ENCODE measurements at places on chromosomes 3 and 15. TPM values are rescaled to one million over a fixed set of nuclear protein-coding genes. Genes with fewer than 3 reads are reported as not detected.
A peak's percentile ranks its signal among the peaks of the same experiment; 100 is the strongest.

DNA sequence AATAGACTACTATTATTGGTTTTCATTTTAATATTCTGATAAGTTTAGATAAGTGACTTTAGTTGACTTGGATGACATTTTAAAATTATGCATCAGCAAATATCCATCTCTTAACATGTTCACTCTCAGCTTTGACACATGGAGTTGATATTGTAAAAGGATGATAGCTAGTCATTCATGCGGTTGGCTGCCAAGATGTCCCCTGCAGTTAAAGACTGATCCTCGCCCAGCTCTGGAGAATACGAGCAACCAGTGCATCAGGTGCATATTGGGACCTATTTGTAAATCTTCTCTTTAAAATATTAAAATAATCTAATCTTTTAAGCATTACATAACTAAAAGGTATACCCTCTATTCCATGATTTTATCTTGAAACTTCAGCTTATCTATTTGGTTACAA lies 41.9 kb downstream of the EPHB1 start:
- no peaks in the 10 kb centered on the region for H3K27me3 ChIP-seq
- no peak for DNase-seq
- H3K27ac ChIP-seq = no peak overlapping the region
- no peaks in the 10 kb centered on the region for H3K4me1 ChIP-seq

DNA sequence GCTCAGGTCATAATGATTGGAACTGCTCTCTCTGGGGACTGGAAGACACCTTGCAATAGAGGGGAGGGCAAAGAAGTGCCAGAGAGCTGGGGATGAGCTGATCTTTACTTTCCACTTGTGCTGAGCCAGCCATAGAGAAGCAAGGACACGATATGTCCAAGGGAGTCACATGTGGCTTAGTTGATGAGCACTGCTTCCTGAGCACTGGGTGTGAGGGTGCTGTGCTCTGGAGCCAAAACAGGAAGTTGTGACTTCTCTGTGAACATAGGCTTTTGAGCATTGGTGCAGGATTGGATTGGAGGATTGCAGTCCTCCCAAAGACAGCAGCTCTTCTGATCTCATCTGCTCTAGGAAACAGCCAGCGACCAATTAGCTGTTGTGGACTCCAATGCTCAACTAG lies 6.7 kb downstream of the PARP14 start:
- no peak for DNase-seq
- peaks cover 5% of the 10 kb centered on the region for H3K4me1 ChIP-seq
- H3K27ac ChIP-seq = no peak overlapping the region
- H3K27me3 ChIP-seq = no peaks in the 10 kb centered on the region
- no peak overlapping the region for H3K4me3 ChIP-seq

- no peak overlapping the region for H3K27ac ChIP-seq
- DNase-seq = peak; percentile 84
- no peaks in the 10 kb centered on the region for H3K36me3 ChIP-seq
- H3K27me3 ChIP-seq = peaks cover 5% of the 10 kb centered on the region
- H3K4me1 ChIP-seq = no peaks in the 10 kb centered on the region
- no peak overlapping the region for H3K4me3 ChIP-seq
Measured at GRCh38 chr3:10753964-10754363, 62.1 kb upstream of the SLC6A11 start.

DNA sequence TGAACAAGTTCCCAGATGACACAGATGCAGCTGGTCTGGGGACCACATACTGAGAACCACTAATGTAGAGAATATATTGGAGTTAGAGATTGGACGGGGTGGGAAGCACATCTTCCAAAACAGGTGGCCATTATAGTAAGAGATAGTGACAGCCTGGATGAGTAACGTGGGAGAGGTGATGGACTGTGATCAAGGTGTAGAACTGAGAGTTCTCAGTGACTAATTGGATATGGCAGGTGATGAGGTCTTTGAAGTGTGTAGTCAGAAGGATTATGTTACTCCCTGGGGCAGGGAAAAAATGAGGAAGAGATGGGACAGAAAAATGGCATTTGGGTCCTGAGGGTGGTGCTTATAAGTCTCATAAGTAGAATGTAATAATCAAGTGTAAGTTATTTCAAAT lies 66.6 kb downstream of the KCNMB2 start:
- no peaks in the 10 kb centered on the region for H3K27me3 ChIP-seq
- no peak overlapping the region for H3K4me3 ChIP-seq
- H3K27ac ChIP-seq = no peak overlapping the region
- no peaks in the 10 kb centered on the region for H3K36me3 ChIP-seq
- H3K4me1 ChIP-seq = no peaks in the 10 kb centered on the region

- peaks cover 8% of the 10 kb centered on the region for H3K4me1 ChIP-seq
- DNase-seq = no peak
- no peaks in the 10 kb centered on the region for H3K36me3 ChIP-seq
- H3K27ac ChIP-seq = no peak overlapping the region
- no peak overlapping the region for H3K4me3 ChIP-seq
- H3K27me3 ChIP-seq = no peaks in the 10 kb centered on the region
Measured at GRCh38 chr3:53075743-53076140, 29.9 kb upstream of the SFMBT1 start.

DNA sequence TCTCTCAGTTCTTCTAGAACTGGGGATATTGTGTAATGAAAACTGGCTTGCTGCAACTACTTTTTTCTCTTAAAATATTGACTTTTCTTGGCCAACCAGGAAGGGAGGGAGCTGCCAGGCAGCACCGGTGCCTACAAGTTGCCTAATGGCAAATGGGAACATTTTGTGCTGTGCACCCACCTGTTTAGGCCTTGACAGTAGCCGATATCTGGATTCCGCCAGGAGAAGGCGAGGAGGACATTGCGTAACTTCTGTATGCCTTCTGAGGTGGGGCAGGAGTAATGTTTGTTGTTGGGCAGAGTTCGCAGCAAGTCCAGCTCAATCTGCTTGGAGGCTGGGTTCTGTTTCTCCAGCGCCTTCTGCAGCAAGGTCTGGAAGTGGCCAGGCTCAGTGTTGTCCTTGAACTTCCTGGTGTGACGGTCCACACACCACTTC lies 64.9 kb downstream of the TBC1D2B start:
- H3K36me3 ChIP-seq = no peaks in the 10 kb centered on the region
- no peaks in the 10 kb centered on the region for H3K27me3 ChIP-seq
- no peak overlapping the region for H3K4me3 ChIP-seq
- DNase-seq = peak; percentile 80
- peak overlapping the region; percentile 78 for H3K27ac ChIP-seq

- no peak overlapping the region for H3K4me3 ChIP-seq
- no peaks in the 10 kb centered on the region for H3K36me3 ChIP-seq
- no peak overlapping the region for H3K27ac ChIP-seq
- no peaks in the 10 kb centered on the region for H3K27me3 ChIP-seq
Measured at GRCh38 chr3:83189634-83190033, 1428.2 kb upstream of the GBE1 start.

GRCh38 chr3:9441501-9442221 lies 44.2 kb downstream of the SETD5 start:
- H3K4me3 ChIP-seq = no peak overlapping the region
- H3K36me3 ChIP-seq = peaks cover 6% of the 10 kb centered on the region
- H3K4me1 ChIP-seq = no peaks in the 10 kb centered on the region
- no peak overlapping the region for H3K27ac ChIP-seq
- no peak for DNase-seq

DNA sequence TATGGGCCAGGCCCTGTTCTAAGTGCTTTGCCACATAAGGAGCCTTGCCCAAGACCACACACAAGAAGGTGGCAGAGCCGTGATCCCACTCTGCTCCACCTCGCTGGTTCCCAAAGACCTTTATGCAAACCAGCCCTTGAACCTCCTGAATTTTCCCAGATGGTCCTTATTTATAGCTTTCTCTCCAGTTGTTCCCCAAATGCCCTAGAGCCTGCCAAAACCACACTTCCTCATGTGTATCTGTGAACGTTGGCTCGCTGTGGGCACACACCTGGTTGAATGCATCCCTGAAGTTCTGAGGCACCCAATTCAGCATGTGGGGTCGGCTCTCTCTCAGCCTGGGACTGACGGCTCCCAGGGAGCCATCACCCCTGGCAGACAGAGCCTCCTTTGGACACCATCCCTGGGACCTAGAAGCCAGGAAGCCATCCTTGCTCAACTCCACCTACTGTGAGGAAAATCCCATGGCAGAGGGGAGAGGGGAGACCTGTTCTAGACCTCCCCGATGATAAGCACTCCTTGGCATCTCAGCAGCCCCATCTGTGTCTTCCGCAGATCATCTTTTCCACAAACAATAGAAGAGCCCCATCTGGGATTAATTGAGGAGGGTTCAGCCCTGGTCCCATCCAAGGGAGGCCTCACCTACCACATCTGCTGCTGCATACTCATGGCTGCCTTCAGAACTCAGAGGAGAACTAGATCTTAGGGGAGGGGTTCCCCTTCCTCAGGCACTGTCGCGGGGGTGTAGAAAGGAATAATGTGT lies 42.3 kb upstream of the LIMD1 start:
- DNase-seq = no peak
- H3K4me1 ChIP-seq = peaks cover 32% of the 10 kb centered on the region
- peak overlapping the region; percentile 58 for H3K27ac ChIP-seq
- no peaks in the 10 kb centered on the region for H3K27me3 ChIP-seq

- DNase-seq = no peak
- H3K36me3 ChIP-seq = no peaks in the 10 kb centered on the region
- H3K4me3 ChIP-seq = no peak overlapping the region
Measured at GRCh38 chr15:48625126-48625525, 20.4 kb downstream of the FBN1 start.

DNA sequence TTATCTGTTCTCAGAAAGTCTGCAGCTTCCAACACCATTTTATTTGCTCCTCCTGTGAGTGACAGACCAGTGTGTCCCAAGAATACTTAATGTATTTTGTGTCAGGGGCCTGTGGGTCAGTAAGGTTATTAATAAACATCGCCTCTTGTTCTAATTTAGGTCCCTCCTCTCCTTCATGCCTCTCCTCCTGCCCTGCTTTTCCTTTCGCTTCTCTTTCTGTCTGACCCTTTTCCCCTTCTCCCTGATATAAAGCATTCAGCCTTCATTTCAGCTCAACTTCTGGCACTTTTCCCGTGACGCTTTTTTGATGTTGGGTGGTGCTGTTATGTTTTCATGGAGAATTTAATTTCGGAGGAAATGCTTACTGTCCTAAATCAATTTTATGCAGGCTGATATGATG lies 29.7 kb upstream of the NR2F2 start:
- H3K4me3 ChIP-seq = no peak overlapping the region
- H3K27ac ChIP-seq = no peak overlapping the region
- H3K4me1 ChIP-seq = no peaks in the 10 kb centered on the region
- no peaks in the 10 kb centered on the region for H3K27me3 ChIP-seq
- H3K36me3 ChIP-seq = no peaks in the 10 kb centered on the region

GRCh38 chr15:67774626-67775025 lies 50.7 kb upstream of the SKOR1 start:
- H3K27ac ChIP-seq = no peak overlapping the region
- H3K27me3 ChIP-seq = no peaks in the 10 kb centered on the region
- H3K36me3 ChIP-seq = no peaks in the 10 kb centered on the region

GRCh38 chr3:156479604-156480003 lies 75.3 kb downstream of the SSR3 start:
- no peak overlapping the region for H3K4me3 ChIP-seq
- DNase-seq = no peak
- no peaks in the 10 kb centered on the region for H3K4me1 ChIP-seq
- H3K27ac ChIP-seq = no peak overlapping the region

GRCh38 chr15:80996247-80996646 lies 4.5 kb upstream of the TLNRD1 start:
- no peak for DNase-seq
- H3K27ac ChIP-seq = no peak overlapping the region
- no peaks in the 10 kb centered on the region for H3K4me1 ChIP-seq
- H3K36me3 ChIP-seq = no peaks in the 10 kb centered on the region
- H3K4me3 ChIP-seq = no peak overlapping the region
- no peaks in the 10 kb centered on the region for H3K27me3 ChIP-seq

GRCh38 chr15:78048628-78048920 lies 28.9 kb downstream of the TBC1D2B start:
- no peak for DNase-seq
- H3K27me3 ChIP-seq = no peaks in the 10 kb centered on the region
- H3K27ac ChIP-seq = peak overlapping the region; percentile 88
- no peaks in the 10 kb centered on the region for H3K36me3 ChIP-seq

- H3K36me3 ChIP-seq = no peaks in the 10 kb centered on the region
- no peak overlapping the region for H3K27ac ChIP-seq
- H3K4me3 ChIP-seq = no peak overlapping the region
- no peaks in the 10 kb centered on the region for H3K27me3 ChIP-seq
- no peak for DNase-seq
Measured at GRCh38 chr15:55710286-55710685, 32.7 kb downstream of the PRTG start.

GRCh38 chr3:128327606-128328031 lies 139.1 kb downstream of the DNAJB8 start:
- H3K27me3 ChIP-seq = no peaks in the 10 kb centered on the region
- no peak overlapping the region for H3K27ac ChIP-seq
- no peak overlapping the region for H3K4me3 ChIP-seq
- peaks cover 24% of the 10 kb centered on the region for H3K4me1 ChIP-seq
- H3K36me3 ChIP-seq = no peaks in the 10 kb centered on the region

DNA sequence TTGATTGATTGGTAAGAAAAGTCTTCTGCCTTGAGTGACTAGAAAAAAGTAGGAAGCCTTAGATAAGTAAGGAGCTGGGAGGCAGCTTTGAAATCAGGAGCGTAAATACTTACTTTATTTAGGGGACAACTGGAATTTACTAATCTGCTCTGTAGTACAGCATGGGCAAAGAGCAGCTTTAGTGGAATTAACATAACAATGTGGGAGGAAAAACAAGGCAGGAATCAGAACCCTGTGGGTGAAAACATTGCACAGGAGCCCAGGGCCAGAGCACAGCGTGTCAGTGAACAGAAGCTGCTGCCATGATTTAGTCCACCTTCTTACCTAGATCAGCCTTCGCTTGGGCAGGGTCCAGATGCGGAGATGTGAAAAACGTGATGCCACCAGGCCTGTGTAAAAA lies 14.6 kb downstream of the FMN1 start:
- H3K4me3 ChIP-seq = no peak overlapping the region
- no peak overlapping the region for H3K27ac ChIP-seq
- no peaks in the 10 kb centered on the region for H3K27me3 ChIP-seq

DNA sequence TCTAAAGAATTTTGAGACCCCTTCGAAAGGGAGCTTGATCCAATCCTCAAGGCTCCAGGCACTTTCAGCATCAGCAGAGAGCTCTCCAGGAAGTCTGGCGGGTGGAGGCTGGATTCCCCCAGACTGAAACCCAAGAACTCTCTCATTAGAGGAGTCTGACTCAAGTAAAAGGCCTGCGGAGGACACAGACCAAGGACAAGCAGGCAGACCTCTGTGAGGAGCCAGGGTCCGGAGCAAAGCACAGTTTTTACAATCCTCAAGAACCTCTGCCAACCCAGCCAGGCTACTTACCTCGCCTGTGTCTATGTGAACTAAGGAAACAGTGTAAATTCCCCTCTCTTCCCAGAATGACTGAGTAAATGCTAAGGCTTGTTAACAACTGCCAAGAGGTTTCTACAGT lies 86.2 kb downstream of the FBN1 start:
- peak; percentile 52 for DNase-seq
- peaks cover 18% of the 10 kb centered on the region for H3K4me1 ChIP-seq
- no peaks in the 10 kb centered on the region for H3K36me3 ChIP-seq
- no peaks in the 10 kb centered on the region for H3K27me3 ChIP-seq
- peak overlapping the region; percentile 84 for H3K27ac ChIP-seq
- H3K4me3 ChIP-seq = no peak overlapping the region

- H3K36me3 ChIP-seq = no peaks in the 10 kb centered on the region
- peaks cover under 1% of the 10 kb centered on the region for H3K4me1 ChIP-seq
- no peak overlapping the region for H3K4me3 ChIP-seq
- no peak for DNase-seq
Measured at GRCh38 chr15:93034512-93034911, 54.5 kb downstream of the RGMA start.

The MGA gene
- 11.7 TPM for polyA plus RNA-seq

The AQP9 gene
- 0.60 TPM for polyA plus RNA-seq

The CCR1 gene
- polyA plus RNA-seq = 2.3 TPM

The C3orf85 gene
- 52.2 TPM for polyA plus RNA-seq

The ABHD5 gene
- polyA plus RNA-seq = 25.1 TPM

The RTP1 gene
- not detected for polyA plus RNA-seq

The LRRC3B gene
- polyA plus RNA-seq = 1.2 TPM

Data from hepatocyte (in vitro differentiated cells).